Trophoblast cell (in vitro differentiated cells and primary cell): ENCODE measurements at places on chromosomes 2 and 18.

GRCh38 chr2:85287721-85288120 is 40.1 kb downstream of the TGOLN2 start:
- no peak for DNase-seq

- peak; percentile 79 for DNase-seq
Measured at GRCh38 chr2:186771850-186772463, 77.0 kb downstream of the ZSWIM2 start.

GRCh38 chr2:113207021-113207420 is 33.2 kb downstream of the PSD4 start:
- no peak for DNase-seq

DNA sequence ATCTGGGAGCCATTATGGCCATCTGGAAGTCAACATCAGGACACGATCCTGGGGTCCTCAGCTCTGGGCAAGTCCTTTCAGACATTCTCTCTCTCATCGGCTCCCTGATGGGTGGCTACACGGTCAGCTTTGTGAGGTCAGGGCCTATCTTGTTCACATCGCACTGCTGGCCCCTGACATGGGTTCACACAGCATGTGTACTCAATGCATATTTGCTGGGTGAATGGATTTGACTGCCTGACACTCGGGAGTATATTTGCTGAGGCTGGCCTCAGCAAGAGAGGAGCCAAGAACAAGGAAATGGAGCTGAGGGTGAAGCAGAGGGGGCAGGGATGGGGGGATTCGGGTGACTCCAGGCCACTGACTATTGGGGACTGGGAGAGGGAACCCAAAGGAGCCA is 50.5 kb downstream of the SLC4A5 start:
- no peak for DNase-seq

DNA sequence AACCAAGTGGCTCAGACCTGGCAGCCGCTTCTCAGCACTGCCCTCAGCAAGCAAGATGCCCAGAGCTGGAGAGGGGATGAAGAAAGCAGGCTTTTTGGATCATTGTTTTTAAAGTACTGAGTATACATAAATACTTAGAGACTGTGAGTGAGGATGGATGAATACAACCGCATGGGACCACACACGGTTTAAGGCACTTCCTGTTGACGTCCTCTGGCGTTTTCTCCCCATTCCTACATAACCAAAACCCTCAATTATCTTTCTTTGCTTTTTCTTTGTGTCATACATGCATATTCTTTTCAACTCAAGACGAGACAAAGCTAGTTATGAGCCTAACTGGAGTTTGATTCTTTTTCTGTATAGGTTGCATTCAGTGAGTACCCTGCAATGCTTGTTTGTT is 198.4 kb downstream of the GALR1 start:
- no peak for DNase-seq

DNA sequence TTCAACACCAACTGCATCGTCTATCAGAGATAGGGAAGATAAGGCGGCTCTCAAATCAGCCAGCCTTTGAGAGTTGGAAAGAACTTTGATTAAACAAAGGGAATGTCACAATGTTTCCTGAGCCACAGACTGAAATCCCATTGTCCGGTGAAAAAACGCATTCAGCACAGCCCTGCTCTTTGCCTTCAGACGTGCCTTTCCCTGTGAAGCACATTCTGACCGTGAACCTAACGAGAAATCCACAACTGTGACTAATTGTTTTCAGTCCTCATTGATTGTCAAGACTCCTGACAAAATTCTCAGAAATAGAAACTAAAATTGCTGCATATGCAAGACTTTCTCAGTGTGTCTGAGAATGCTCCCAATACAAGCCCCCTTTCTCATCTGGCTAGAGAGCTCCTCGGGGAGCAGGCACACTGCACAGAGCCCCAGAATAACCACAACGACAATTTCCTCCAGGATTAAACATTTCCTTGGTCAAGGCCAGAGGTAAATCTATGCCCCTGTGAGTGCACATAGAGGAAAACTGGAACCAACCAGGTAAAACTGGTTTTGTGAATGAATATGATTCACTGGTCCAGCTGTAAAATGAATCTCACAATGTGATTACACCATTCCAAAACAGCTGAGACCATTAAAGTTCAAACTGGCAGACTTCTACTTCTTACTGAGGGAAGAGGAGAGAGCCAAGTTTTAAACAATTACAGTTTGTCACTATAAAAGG is 561.9 kb upstream of the ID2 start:
- peak; percentile 87 for DNase-seq
